ENCODE measurements at places on chromosomes 3 and 15.
A peak's percentile ranks its signal among the peaks of the same experiment; 100 is the strongest.

- DNase-seq, result no peak
These were observed 5.1 kb downstream of the LSAMP start for GRCh38 chr3:116440196-116440595.

DNA sequence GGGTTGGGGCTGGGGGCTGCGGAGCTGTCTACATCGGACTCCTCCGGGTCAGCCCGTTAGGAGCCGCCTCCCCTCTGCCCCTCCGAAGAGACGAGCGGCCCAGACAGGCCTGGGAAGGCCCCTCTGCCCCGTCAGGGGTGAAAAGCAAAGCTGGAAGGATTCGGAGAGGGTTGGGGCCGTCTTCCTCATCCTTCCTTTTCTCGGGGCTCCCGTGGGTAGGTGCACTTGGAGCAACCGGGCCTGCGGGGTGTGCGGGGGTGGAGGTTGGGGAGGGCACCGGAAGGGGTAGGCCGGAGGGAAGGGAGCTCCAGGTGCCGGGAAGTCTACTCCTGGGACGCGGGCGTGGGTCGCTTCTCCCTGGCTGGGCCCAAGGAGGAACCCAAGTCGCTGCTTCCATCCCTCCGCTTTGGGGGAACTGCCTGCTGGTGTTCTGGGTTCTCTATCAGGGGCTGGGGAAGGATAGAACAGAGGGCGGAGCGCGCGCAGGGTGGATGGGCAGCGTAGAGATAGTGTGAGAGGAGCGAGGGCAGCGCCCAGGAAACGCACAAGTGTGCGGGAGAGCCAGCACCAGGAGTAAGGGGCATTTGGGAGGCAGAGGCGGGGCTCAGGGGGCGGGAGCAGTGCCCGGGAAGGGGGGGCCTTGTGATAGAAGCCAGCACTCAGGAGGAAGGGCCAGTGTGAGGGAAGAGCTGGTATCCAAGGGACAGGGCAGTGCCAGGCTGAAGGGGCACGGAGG is 590 bp downstream of the POLR2H start:
- DNase-seq, result peak; percentile 33

GRCh38 chr3:134020135-134020680 is 9.5 kb downstream of the SLCO2A1 start:
- no peak for DNase-seq

DNA sequence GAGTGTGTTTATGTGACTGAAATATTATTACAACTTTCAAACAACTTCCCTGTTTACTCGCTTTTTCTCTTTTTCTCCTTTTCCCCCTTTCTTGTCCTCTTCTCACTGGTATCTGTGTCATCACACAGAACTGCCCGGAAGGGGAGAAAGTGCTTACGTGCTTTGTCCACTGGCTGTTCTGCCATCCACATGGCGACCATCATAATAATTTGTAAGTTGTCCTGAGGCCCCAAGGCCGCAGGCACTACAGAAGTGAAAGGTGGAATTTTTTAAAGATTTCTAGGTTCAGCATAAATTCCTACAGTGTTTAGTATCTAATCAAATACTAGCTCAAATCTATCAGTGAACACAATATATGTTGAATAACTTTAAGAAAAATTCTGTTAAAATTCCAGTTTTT is 26.7 kb upstream of the ABHD10 start:
- DNase-seq, result no peak

DNA sequence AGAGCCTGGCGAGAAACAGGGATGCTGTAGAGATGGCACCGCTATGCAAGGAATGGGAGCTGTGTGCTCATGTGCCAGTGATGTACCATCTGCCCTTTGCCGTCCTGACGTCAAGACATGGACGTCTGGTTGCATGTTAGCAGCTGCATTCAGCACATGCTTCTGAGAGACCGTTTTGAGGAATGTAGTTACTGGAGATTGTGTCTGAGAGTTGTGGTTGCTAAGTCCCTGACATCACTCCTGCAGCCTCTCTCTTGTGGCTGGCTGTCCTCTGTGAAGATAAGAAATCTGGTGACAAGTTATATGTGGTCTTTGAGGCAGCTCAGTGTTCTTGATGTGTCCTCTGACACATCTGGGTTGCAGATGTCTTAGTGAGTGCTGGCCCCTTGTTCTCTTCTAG is 165.1 kb downstream of the APBA2 start:
- no peak for DNase-seq

GRCh38 chr3:60720736-60721135 is 530.5 kb downstream of the FHIT start:
- no peak for DNase-seq

GRCh38 chr3:156180077-156180476 is 59.7 kb downstream of the KCNAB1 start:
- no peak for DNase-seq

GRCh38 chr3:4675704-4676103 is 182.6 kb downstream of the ITPR1 start:
- no peak for DNase-seq

- DNase-seq, result no peak
These were observed 47.4 kb downstream of the TJP1 start for GRCh38 chr15:29774900-29775299.

DNA sequence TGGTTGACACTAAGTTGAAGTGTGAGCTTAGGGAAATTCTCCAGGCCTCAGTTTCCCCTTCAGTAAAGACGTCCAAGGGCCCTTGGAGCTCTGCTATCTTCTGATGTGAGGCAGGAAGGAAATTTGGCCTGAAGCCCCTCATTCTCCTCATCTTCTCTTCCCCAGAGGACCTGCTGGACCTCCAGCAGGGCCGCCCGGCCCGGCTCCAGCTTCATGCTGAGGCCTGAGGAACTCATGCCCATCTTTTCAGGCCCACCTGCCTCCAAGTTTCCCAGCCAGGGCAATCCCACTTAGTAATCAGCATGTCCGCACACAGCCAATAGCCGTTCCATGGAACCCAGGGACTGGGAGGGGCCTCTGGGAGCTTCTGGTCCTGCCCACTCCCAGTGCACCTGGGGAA is 4.0 kb downstream of the LRRC15 start:
- no peak for DNase-seq

Data from MV-4-11 (cell line).